ENCODE measurements at places on chromosomes 6 and 20.

- no peak for DNase-seq
Measured at GRCh38 chr6:34897130-34897529, 8.1 kb downstream of the ANKS1A start.

GRCh38 chr20:19405958-19406357 is 193.5 kb downstream of the SLC24A3 start:
- DNase-seq: no peak

DNA sequence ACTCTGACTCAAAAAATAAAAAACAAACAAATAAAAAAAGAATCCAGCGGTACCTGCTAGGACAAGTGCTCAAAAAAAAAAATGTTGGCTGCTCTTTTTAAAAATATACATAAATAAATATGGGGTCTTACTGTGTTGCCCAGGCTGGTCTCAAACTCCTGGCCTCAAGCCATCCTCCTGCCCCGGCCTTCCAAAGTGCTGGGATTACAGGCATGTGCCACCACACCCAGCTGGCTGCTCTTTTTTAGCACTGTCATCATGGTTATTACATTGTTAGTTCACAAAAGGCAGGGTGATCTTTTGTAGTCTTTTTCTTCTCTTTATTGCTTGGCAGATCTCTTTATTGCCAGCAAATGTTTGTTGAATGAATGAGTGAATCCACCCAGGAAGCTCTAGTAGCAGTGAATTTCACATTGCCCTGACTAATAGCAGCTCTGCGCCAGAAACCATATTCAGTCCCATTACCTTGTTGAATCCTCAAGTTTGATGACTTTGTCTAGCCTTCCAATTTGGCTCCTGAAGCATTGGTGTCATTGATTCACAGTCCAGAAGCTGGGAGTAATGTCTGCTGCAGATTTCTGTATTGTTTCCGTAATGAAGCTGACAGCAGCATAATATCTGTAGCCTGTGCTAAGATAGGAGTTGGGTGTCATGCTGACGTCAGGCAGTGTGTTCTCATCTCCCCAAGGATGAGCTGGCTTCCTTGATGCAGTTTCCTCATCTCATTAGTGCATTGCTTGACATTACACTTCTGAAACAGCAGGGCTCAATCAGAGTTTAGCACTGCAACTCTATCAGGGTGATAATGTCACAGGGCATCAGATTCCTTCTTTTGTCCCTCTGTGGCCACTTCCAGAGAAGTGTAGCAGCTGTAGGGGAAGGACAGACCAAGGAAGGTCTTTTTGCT is 84.9 kb upstream of the TGM3 start:
- no peak for DNase-seq

DNA sequence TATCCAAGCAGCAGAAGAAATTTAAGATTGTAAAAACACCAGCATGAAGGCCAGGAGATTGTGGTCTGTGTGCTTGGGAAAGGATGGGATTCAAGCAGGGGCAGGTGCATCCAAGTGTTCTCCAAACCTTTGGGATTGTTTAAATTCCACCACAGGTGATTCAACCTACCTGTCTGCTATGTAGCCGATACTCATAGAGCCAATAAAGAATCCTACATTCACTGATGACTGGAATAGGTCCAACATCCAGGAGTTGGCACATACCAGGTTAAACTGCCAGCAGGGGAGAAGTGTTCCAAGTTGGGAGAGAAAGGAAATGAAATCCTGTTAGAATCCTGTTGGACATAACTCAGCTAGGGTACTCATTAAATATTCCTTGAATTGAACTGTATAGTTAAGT is 2.2 kb downstream of the SLC22A2 start:
- no peak for DNase-seq

- DNase-seq: no peak
Measured at GRCh38 chr20:58103517-58103904, 124.9 kb downstream of the ANKRD60 start.

GRCh38 chr6:19880066-19880465 is 42.9 kb downstream of the ID4 start:
- no peak for DNase-seq

DNA sequence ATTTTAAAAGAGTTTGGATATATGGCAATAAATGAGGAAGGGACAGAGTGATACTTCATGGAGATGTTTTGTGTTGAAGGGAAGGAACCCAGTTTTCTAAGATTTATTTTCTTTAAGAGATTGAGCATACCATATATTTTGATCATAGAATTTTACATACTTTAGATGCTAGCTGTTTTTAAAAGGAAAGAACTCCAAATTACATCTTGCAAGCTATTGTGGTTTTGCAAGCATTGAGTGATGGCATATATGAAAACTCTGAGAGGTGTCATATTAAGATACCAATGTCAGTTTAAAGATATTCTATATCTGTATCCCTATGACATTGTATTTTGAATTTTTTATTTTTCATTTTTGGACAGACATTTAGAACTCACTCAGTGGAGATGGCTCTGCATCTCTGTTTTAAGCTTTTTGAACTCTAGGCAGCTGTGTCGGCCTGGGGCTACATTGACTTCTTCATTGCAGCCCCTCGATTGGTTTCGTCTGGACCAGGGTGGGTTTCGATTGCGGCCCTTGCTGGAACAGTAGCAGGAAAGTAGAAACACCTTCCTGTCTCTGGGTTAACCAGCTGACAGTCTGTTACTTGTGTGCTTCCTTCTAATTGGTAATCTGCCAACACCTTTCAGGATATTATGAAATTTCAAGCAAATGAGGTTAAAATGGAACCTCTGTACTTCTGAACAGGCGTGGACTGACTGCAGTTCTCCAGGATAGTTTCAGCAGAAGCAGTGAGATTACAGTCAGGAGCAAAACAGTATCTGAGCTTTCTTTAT is 14.0 kb downstream of the IGF2R start:
- no peak for DNase-seq
